ENCODE measurements at places on chromosomes 16 and 17.

GRCh38 chr17:69733171-69734012 lies 318.9 kb downstream of the MAP2K6 start:
- no peak for DNase-seq

- DNase-seq: no peak
Observed at GRCh38 chr16:81729451-81729850, 49.6 kb upstream of the PLCG2 start.

DNA sequence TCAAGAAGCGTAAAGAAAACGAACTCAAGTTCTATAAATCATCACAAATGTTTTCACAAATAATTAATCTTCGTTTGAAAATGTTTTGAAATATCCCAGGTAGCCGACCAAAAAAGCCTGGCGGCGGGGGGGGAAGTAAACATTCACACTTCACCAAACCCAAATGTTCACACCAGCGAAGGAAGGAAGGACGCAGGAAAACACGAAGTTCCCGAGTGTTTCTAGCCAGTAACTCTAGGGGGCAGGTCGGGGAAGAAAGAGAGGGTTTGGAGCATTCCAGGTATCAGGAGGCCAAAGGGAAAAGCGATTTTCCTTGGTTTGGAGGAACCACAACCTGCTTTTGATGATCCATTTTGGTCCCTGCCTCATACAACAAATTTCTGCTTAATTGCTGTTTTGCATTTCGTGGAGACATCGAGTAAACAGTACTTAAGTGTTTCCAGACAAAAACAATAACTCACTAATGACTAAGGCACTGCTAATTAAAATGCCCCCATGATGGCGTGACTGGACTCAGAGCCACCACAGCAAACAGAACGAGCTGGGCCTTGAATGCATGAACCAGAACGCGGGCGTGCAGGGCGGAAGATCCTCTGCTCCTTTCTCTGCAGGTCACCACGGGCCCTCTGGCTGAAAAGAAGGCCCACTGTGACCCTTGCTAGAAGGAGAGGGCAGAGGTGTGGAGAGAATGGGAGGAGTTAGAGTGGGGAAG lies 16.6 kb downstream of the ZFHX3 start:
- no peak for DNase-seq

- DNase-seq: peak; percentile 55
Observed at GRCh38 chr16:82263521-82264143, 93.6 kb upstream of the MPHOSPH6 start.

- no peak for DNase-seq
Observed at GRCh38 chr17:80018917-80019651, 16.6 kb downstream of the TBC1D16 start.

- no peak for DNase-seq
Observed at GRCh38 chr16:27951489-27952120, 111.9 kb downstream of the GSG1L start.

DNA sequence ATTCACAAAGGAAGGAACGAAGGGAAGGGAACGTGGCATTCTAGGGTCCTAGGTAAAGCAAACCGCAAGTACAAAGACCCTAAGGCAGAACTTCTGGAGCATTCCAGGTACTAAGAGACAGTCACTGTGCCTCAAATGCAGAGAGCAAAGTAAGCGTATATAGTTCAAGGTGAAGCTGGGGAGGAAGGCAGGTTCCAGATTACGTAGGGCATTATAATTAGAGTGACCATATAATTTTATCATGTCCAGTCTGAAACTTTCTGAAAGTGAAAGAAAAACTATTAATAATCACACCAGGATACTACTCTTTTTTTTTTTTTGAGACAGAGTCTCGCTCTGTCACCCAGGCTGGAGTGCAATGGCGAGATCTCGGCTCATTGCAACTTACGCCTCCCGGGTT lies 25.7 kb downstream of the METTL16 start:
- DNase-seq: no peak

DNA sequence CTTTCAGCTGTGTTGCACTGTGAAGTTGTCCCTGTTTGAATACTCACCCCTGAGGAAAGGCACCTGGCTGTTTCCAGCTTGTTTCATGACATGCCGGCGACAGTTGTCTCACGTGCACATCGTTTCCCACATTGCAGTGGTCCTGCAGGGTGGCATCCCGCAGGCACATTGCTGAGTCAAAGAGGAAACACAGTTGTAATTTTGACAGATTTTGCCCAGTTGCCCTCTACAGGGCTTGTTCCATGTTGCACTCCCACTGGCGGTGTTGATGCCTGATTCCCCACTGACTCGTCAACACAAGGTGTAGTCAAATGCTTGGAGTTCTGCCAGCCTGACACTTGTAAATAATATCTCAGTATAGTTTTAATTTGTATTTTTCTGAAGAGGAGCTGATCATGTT lies 23.8 kb downstream of the EPN2 start:
- DNase-seq: no peak

DNA sequence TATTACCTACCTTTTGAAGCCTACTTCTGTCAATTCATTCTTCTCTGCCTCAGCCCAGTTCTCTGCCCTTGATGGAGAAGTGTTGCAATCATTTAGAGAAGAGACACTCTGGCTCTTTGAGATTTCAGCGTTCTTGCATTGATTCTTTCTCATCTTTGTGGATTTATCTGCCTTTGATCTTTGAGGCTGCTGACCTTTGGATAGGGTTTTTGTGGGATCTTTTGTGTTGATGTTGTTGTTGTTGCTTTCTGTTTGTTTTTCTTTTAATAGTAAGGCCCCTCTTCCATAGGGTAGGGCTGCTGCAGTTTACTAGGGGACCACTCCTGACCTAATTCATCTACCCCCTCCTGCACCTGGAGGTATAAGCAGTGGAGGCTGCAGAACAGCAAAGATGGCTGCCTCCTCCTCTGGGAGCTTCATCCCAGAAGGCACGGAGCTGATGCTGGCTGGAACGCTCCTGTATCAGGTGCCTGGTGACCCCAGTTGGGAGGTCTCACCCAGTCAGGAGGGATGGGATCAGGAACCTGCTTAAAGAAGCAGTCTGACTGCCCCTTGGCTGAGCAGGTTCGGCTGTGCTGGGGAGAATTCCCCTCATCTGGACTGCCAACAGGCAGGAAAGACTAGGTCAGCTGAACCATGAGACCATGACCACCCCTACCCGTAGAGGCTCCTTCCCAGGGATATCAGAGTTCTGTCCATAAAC lies 28.0 kb downstream of the NFATC3 start:
- DNase-seq: no peak

- DNase-seq: no peak
Observed at GRCh38 chr16:84482001-84482891, 22.2 kb downstream of the MEAK7 start.

DNA sequence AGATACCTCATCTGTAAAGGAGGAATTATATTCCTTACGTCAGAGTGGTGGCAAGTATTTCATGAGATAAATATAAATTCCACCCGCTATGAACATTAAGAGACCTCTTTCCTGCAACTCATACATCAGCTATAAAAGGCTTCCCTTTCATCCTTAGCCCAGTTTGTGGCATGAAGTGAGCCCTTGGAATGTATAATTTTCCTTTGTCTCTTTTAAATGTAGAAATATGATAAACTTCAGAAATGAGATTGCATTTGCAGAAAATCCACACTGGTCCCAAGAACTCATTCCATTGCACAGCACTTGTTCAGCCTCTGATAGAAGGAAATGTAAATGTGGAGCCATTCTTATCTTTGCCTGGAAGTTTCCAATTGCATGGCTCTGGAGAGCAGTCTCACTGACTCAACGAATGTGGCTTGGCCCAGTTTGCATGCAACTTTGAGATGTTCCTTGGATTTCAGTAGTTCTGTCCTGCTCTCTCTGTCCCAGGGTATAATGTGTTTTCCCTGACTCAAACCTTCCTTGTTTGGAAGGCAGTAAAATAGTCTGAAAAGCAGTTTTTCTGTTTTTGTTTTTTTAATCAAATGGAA lies 746.4 kb downstream of the CDH11 start:
- DNase-seq: no peak

- DNase-seq: peak; percentile 87
Observed at GRCh38 chr17:39209317-39210092, 9.4 kb downstream of the RPL19 start.

GRCh38 chr17:81518785-81519283 lies 6.2 kb upstream of the ACTG1 start:
- DNase-seq: peak; percentile 59

DNA sequence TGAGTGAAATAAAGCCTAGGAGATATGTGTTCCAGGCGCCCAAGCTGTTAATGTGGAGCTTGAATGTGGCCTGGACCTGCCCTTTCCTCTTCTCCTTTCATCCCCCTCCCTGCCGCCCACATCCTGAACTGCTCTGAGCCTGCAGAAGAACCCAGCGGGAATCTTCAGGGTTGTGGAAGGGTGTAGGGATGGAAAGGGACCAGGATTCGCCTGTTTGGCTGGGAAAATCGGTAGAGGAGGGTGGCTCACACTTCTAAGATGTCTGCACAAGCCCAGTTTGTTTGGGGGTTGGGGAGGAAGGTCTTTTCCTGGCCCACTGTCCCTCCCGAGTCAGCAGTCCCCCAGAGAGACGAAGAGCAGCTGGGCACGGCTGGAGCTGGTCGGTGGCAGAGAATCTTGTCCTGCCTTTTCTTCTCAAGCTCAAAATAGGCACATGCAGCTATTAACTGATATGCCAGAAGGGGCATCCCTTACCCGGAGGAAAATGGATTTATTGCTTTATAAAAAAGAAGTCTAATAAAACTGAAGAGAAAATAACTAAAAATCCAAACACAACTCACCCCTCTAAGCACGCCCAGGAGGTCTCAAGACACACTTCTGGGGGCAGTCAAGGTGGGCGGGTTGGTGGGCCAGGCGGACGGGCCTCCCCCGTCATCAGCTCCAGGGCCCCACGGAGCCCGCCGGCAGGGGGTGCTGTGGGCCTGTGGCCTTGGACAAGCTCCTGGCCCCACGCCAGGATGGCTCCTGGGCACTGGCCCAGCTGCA lies 11.5 kb upstream of the PITPNA start:
- peak; percentile 90 for DNase-seq

- DNase-seq: peak; percentile 46
Observed at GRCh38 chr17:59825533-59826322, 67.0 kb downstream of the TUBD1 start.

GRCh38 chr16:28086186-28087139 lies 22.9 kb upstream of the GSG1L start:
- DNase-seq: no peak

- no peak for DNase-seq
Observed at GRCh38 chr17:17786998-17787397, 49.8 kb downstream of the SREBF1 start.

DNA sequence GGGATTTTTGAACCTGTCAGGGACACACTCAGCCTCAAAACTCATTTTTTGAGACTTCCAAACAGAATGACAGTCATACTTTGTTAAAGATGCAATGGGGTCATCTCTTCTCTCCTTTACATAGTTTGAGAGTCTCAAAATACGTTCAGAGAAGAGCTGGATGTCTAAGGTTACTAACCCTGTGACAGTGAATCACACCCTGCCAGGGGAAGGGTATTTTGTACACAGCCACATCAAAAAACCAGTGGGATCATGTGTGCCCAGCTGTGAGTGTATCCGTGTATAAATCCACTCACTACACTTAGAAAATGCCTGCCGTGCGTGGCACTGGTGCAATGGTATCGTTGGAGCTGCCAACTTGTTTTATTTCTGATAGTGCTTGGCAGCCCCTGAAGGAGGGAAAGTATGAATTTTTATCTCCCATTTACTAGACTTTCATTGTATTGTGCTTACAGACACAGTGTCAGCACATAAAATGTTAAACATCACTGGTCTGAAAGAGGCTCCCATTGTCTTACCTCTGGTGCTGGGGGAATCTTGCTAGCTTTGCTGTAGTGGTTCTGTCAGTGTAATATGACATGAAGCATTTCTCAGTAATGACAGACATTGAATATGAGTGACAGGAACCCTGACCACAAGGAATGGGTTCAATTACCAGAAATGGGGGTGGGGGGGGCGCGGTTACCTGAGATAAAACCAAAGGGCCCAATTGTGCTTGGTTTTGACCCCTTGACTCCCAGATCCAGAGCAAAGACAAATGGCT lies 256.3 kb downstream of the FTO start:
- DNase-seq: no peak

DNA sequence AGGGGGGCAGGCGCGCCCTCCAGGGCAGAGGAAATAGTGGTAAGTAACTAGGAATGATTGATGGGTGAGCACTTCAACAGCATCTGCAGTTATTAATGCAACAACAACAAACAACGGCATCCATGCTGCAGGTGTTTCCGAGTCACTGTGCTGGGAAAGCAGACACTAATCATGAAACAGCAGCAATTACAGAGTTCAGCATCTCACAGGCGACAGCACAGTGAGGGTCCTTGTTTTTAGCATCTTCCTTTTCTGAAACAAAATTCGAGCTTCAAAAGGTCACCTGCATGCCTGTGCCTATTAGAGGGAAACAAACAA lies 191.9 kb downstream of the SLC39A11 start:
- DNase-seq: no peak

DNA sequence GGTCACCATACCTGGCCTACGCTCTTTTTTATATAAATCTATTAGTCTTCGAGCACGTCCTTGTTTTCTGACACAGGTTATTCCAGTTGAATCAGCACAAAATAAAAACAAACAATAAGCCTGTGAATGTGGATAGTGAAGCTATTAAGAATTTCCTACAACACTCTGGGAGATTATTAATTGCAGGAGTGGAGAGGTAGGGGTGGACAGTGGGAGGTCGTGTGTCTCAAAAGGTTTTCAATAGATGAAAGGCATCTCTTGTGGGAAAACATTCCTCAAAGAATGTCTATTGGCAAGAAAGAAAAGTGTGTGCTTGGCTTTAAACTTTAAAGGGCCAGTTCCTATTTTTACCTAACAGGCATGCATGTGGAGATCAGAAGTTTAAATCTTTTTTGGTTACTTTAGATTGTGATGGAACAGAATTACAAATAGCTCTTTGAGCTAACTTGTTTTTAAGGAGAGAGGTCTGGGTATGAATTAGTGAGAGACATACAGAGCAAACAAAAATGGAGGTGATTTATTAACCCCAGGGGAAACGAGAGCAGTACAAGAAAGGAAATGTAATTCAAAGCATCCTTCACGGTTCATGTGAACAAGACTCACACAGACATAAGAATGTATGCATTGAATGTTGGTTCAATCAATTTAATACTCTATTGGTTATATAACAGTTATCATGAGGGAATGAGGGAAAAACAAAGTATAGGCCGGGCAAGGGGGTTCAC lies 9.0 kb downstream of the SMYD4 start:
- DNase-seq: no peak

- DNase-seq: no peak
Observed at GRCh38 chr17:2500446-2500845, 11.2 kb downstream of the METTL16 start.
